ENCODE measurements at places on chromosomes 1 and 21.

DNA sequence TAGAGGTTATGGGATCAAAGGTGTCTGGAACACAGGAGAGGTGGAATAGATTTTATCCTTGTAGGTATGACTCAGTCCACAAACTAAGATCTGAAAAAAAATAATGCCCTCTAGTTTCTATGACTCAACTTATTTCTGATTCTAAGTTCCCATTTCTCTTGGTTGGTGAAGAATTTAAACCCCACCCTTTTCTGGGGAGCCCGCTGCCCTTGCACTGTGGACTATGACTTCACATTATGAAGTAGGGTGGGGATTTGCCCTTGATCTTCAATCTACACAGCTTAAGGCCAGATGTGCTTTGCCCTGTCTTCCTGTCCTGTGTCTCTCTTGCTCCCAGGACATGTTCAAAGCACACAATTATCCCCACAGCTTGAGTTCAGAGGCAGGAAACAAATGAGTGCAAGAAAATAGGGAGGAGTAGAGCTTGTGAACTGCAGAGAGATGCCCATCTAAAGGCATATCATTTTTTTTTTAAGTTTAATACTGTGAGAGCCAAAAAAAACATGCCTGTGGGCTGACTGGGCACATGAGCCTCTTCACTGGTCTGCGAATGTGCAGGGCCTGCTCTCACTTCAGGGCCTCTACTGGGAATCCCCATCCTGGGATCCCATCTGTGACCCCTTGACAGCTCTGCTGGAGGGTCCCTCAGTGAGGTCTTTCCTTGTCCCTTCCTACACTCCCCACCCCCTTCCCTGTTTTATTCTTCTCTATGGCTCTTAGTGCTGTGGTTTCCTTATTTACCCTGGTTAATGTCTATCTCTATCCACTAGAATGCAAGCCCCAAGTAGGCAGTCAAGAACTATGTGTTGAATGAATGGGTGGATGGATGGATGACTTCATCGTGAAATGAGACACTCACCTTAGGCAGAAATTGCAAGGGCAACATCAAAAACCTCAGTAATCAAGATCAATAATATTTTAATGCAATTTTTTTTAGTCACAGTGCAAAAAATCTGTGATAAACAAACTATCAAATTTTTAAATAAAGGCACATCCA is 61.5 kb downstream of the CD58 start:
- peak; percentile 75 for DNase-seq

GRCh38 chr1:92736395-92736794 is 48.5 kb downstream of the EVI5 start:
- DNase-seq: no peak

DNA sequence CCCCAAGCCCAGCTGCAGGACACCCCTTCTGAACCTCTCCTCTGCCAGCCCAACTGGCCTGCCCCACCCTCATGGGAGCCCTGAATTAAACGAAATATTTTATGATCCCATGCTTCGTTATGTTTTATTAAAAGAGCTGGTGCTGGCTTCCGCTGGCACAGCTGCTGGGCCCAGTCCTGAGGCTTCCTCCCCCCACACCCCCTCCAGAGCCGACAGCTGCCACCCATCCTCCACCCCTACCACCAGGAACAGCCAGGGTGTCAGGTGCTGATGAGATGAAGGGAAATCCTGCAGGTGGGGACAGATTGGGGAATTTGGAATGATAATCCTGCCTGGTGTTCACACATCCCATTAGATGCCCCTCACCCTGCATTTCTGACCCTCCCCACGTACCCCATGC is 19.0 kb downstream of the IGSF21 start:
- DNase-seq: no peak

- no peak for DNase-seq
Observed at GRCh38 chr1:108824051-108824450, 32.8 kb downstream of the AKNAD1 start.

DNA sequence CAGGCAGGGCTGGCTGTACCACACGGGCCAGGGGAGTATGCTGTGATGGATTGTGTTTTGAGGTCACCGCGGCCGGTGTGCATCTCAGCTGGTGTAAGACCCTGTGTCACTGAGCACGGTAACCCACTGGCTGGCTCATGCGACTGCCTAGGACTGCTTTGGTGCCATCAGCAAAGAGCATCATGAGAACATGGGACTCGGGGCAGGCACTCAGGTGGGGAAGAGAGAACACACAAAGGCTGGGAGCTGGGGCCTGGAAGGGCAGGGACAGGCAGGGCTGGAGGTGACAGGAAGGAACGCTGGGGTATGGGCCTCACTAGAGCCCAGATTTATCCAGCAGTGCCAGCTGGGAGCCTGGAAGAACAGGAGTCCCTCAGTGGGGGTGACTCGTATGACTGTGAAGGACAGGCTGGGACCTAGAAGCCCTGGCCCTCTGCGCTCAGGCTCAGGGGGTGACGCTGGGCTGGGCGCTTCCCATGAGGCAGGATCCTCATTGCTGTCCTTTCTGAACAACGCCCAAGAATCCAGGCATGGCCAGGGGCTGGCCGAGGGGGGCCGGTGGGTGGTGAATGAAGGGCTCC is 210.4 kb upstream of the VAMP3 start:
- DNase-seq: no peak

DNA sequence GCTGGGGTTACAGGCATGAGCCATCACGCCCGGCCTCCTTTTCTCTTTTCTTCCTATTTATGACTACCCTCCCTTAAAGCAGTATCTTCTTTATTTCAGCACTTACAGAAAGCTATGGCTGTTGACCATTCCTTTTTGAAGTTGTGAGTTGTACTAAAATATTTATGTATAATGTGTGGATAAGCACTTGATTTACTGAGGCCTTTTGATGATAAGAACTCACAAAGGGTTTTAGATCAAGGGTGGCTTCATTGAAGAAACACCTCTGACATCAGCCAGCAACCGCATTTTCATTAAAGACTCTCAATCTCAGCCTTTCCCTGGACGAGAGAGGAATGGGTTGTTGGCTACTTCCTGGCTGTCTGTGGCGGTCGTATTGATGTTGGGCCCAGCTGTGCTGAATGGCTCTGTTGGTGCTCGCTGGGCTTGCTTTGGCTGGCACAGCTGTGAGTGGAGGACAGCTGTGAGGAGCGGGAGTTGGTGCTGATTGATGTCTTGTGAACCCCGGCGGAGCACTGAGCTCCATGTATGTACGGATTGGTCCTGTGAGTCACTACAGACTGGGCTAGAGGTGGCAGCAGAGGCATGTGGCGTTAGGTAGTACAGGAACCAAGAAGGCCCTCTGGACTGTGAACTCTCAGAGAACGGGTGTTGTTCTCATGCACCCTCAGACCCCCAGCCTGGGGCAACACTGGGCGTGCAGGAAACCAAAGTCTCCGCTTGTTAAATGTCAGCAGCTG is 208.8 kb downstream of the KIF26B start:
- no peak for DNase-seq

- DNase-seq: no peak
Observed at GRCh38 chr1:116262207-116262994, 110.6 kb upstream of the ATP1A1 start.

GRCh38 chr1:179082999-179083335 is 1.1 kb downstream of the TOR3A start:
- DNase-seq: no peak

All from hepatic stellate cell (primary cell).